Neural cell (in vitro differentiated cells): ENCODE measurements at places on chromosomes 2 and 18. TPM values are rescaled to one million over a fixed set of nuclear protein-coding genes. Genes with fewer than 3 reads are reported as not detected.

Gene IRS1
- 7.2 and 7.4 TPM in 2 replicates for polyA plus RNA-seq

Gene LIMS3
- 2.2 and 2.7 TPM in 2 replicates for polyA plus RNA-seq

Gene BCL2
- 2.9 and 3.4 TPM in 2 replicates for polyA plus RNA-seq

Gene DOK6
- 7.4 and 9.7 TPM in 2 replicates for polyA plus RNA-seq

Gene RNF144A
- polyA plus RNA-seq, result 26.9 and 27.8 TPM in 2 replicates

Gene SCYGR4
- not detected in 2 replicates for polyA plus RNA-seq

Gene ERBB4
- 0.69 and 0.88 TPM in 2 replicates for polyA plus RNA-seq

Gene SOX11
- 135 and 146 TPM in 2 replicates for polyA plus RNA-seq
